ENCODE measurements at places on chromosomes 7 and 10.

- DNase-seq: no peak
Measured at GRCh38 chr10:14240253-14241189, 90.2 kb downstream of the FRMD4A start.

- no peak for DNase-seq
Measured at GRCh38 chr10:43078175-43078985, 1.5 kb downstream of the RET start.

GRCh38 chr7:79060498-79060897 is 393.0 kb downstream of the MAGI2 start:
- no peak for DNase-seq

GRCh38 chr10:75654171-75654771 is 222.8 kb downstream of the LRMDA start:
- no peak for DNase-seq

DNA sequence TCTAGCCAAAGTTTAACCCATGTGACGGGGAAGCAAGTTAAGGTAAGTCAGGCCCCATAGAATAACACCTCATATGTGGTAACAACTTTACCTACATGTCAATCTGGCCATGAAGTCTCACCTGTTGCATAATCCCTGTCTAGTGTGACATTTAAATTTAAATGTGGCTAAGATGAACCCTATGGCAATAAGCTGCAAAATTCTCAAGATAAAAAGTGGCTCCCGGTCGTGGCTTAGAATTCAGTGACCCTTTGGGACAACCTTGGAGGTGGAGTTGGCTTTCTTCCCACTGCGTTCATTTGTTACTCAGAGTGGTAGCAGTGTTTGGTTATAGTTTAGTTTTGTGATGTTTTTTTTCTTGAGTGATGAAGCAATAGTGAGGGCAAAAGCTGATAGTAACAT is 90.6 kb downstream of the ARID5B start:
- DNase-seq: no peak

GRCh38 chr10:21475393-21475792 is 50.1 kb downstream of the SKIDA1 start:
- peak; percentile 20 for DNase-seq

DNA sequence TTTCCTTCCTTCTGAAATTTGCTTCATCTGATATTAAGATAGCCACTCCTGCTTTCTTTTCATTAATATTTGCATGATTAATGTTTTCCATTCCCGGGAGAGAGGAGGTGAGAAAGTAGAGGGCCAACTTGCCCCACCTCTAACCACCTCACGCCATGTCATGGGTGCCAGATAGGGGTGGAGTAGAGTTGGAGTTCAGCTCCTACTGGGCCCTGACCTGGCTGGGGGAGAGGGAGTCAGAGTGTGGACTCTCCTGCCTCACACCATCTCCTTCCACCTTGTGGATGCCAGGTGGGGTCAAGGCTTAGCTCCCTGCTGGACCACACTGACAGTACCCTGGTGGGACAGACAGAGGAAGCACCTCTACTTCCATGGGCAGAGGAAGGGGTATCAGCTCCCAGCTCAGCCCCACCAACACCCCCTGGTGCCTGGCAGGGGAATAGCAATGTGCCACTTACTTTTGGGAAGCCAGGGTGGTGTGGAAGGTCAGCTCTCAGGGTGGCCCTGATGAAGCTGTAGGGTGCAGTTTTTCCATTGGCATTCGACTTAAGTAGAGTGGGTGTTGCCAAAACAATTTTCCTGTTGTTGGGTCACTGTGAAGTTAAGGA is 28.0 kb downstream of the CHST12 start:
- DNase-seq: no peak

GRCh38 chr10:62766386-62766785 is 38.1 kb upstream of the ADO start:
- DNase-seq: no peak

DNA sequence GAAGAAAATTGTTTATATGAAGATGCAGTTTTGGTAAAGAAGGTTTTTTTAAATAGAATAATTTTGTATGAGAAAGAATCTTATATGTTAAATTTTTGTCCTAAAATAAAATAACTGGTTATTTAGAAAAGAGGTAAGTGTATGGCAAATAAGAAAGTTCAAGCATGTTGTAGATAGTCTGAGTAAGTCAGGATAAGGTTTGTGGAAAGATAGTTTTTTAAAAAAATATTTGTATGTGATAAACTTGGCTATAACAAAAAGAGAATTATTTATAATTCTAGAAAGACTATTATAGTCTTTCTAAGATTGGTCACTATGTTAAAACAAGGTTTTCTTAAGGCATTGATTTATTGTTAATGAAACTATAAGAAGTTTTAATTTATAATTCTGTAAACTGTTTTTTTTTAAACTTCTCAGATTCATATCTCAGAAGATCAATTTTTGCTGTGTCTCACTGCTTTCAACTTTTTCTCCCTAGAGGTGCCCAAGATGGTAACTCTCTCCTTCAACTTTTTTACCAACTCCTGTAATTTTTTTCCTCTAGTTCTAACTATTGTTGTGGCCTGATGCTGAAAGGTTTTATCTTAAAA is 698.6 kb downstream of the CCSER2 start:
- no peak for DNase-seq

DNA sequence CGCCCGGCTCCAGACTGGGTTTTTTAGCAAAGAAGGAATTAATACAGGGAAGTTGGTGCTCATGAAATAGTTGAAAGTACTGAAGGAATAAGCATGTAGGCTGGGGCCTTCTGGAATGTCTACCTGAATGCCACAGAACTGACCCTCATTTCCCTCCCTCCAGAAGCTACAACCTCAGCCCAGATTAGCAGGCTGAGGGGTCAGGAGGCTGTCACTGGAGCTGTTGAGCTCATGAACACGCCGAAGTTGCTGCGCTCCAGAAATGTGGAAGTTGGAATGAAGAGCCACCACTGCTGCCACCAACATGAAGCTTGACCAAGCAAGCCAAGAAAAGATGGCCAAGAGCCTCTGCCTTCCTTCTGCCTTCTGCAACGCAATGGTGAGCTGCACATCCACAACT is 52.2 kb upstream of the KMT2E start:
- DNase-seq: no peak

DNA sequence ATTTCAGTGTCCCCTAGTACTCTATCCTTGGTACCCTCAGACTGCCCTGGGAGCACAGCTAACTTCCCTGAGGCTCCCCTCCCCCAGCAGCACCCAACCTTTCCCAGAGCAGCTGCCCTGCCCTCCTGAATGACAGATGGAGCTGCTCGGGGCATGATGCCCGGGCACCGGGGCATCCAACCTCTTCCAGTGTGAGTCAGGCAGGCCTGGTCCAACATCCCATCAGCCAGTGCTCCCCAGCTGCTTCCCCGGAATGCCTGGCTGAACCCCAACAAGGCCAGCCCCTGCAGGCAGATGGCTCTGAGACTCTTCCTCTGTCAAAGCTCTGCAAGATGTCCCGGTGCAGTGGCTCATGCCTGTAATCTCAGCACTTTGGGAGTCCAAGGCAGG is 11.9 kb upstream of the TSPAN15 start:
- no peak for DNase-seq

DNA sequence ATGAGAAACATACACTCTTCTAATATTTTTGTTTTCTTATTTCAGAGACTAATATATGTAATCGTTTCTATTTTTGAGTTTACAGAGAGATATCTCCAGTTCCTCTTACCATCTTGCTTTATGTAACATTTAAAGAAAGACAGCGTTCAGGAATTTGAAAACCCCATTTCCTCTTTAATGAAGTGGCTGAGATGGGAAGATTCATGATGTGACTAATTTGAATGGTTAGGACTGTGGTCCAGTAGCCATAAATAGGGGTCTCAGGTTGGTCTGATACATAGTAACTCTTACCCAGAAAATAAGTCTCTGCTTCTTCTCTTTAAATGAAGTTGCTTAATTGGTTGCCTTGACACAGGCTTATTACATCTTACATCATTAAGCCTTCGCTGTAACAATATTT is 6.9 kb downstream of the KMT2E start:
- DNase-seq: no peak

DNA sequence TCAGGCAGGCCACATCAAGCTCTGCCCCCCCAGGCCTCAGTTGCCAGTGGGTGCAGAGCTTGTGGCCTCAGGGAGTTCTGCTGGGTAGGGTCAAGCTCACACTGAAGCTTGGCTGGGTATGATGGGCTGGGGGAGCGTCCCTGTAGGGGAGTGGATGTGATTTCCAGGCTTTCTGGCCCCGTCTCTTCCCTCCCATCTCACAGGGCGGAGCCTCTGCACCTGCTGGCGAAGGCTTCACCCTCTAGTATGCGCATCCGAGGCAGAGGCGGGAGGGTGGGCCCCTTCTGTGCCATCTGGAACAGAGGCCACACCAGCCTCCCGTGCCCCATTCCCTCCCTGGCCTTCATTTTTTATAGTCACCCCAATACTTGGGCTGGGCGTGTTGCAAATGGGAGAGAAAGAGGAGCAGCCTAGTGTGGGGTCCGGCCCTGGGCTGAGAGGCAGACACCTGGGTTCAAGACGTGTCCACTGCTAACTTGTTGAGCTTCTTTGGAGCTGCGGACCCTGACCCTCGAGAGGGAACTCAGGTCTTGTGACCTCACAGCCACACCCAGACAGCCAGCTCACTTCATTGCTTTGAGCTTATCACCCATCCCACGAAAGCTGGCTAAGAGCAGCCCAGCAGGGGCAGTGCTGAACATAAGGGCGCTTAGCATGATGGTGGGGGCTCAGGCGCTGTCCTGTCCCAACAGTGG is 2.3 kb downstream of the AQP1 start:
- DNase-seq: no peak

DNA sequence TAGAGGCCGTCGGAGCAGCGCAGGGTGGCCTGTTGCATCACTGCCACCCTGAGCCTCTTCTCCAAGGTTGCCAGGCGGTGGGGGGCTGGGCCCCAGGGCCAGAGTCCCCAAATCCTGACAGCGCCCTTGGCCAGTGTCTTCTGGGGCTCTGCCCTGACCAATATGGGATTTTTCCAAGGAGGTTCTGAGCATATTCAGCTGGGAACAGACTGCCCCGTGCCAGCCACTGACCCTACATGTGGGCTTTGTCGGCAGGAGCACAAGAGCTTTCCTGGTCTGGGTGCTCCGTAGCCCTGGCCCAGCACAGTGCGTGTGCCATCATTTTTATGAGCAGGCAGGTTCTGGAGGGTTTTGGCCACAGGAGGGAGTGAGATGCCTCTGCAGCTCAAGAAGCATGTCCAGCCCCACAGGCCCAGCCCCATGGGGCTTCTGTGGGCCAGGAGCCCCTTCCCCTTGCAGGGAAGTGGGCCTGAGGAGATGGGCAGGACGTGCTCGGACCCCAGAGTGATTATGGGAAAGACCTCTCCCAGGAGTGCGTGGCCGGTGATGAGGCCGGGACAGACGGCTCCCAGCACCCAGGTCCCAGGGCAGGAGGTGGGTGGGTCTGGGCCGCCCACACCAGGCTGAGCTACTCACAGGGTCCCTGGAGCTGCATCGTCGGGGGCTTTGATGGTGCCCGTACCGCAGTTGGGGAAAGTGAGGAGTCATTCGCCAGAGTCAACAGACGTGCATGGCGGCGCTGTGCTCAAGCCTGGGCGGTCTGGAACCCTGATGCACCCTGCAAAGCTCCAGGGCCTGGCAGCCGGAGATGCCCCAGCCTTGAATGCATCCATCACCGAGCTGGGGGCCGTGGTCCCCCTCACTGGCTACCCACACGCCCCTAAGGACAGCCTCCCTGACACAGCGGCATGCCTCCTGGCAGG is 66.6 kb downstream of the PWWP2B start:
- DNase-seq: no peak

DNA sequence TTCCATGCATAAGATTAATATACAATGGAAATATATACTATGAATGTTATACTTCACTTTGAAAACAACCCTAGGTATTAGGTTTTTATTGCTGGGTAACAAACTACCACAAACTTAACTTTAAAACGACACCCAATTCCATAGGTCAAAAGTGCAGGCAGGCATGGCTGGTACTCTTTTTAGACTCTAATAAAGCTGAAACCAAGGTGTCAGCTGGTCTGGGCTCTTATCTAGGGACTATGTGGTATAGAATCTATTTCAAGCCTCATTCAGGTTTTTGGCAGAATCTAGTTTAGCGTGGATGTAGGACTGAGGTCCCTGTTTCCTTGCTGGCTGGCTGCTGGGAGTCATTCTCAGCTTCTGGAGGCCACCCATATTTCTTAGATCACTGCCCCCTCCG is 65.0 kb upstream of the TMEM168 start:
- no peak for DNase-seq

DNA sequence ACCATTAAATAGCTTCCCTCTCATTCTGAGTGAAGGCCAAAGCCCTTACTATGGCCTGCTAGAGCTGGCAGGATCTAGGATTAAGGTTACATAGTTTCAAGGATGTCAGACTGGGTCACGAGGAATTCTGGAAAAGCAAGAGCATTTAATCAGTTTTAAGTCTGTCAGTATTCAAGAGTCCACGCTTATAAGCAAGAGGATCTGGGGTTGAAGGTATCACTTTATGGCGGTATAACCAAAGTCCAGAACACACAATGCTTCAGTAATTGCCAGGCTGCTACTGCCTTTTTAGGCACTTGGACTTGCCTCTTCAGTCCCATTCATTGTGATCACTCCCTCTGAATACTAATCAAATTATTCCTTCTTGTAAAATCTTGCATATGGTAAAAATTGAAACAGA is 101.0 kb downstream of the HBP1 start:
- DNase-seq: no peak

DNA sequence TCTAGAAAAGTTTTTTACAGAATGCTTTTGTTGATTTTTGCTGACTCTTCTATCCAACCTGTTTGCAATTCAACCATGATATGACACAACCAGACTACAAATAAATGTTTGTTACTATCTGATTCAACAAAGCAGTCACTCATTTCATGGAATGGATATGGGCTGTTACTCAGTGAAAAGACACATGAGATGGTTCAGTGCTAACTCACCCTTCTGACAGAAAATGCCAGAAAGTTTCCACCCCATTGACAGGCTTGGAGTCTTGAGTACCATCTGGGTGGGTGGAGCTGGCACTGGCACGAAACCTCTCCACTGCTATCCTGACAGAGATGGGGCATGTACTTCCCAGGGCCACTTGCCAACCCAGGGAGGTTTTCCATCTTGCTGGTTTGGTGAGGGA is 39.5 kb downstream of the RBM28 start:
- DNase-seq: no peak

DNA sequence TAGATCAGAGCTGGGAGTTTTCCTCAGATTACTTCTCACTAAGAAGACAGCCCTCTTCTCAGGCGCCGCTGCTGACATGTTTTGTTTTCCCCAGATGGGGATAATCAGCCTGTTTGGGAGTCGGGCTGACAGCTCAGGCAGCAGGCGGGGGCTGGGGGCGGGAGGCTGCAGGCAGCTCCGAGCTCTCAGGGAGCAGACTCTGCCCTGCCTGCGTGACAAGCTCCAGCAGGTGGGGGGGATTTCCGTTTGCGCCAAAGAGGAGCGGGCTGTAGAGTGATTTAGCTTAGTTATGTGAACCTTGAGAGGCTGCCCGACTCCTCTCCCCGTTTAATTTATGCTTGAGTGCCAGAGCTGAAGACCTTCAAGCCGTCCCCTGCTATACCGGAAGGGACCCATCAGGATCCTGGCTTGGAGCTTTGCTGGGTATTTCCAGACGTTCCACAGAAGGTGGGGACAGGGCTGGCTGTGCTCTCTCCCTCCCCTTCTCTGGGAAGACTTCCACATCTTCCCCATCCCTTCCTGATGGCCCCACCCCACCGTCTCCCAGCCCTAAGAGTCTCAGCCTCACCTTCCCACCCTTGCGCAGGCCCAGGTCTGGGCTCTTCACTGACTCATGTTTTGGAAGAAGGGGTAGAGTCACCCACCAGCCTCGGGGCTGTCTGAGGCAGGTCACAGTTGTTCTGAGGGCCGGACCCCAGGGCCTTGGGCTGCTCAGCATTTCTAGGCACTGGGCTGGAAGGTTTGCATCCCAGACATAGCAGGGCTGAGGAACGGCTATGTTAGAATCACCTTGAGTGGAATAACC is 24.7 kb upstream of the ADCYAP1R1 start:
- peak; percentile 8 for DNase-seq

All from NCI-H510A treated with DMSO at 0.1 percent for 48 hours (cell line).